ENCODE measurements at places on chromosomes 6 and 20.

DNA sequence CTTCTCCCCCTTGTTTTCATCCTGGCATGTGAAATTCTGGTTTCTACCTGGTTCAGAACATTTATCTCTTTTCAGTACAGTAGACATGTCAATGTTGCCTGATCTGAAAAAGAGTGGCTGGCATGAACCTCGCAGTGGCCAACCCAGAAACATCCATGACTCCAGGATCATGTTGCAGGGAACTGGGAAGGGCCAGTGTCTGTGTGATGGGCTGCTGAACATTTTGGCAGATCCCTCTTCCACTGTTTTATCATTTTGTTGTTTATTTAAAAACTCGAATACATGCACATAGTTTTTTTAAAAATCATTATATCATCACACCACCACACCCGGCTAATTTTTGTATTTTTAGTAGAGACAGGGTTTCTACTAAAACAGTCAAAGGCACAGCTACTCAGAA lies 19.0 kb downstream of the WFDC3 start:
- DNase-seq = no peak

DNA sequence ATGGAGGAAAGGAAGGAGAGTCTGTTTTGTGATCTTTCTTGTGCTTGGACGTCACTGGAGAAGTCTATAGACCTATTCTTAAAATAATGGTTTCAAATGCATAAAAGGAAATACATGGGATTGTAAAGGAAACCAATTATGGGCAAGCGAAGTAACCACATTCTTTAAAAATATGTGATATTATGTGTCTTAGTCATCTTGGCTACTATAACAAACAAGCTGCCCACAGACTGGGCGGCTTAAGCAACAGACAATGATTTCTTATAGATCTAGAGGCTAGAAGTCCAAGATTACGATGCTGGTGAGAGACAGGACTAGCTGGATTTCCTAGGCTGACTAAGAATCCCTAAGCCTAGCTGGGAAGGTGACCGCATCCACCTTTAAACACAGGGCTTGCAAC lies 49.4 kb upstream of the CD83 start:
- no peak for DNase-seq

DNA sequence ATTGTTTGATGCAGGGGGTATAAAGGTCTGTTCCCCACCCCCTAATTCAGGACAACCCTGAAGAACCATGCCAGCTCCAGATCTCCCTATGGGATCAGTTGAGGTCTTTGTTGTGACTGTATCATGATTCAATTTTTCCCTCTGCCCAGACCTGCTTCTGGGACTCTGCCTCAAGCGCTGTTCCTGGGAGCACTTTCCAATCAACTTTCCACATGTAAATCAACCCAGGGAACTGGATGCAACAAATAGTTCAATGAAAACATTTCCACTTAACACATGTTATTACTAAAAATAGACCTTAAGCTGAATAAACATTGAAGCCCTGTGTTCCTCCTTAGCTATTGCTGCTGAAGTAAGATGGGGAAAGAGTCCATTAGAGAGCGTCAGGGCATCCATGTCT lies 139.5 kb downstream of the C6orf58 start:
- DNase-seq = no peak

GRCh38 chr6:35736253-35736894 lies 458 bp upstream of the ARMC12 start:
- peak; percentile 79 for DNase-seq

- DNase-seq = no peak
These were observed 129.2 kb downstream of the MYB start for GRCh38 chr6:135310291-135310690.
